Choroid plexus epithelial cell (primary cell): ENCODE measurements at places on chromosomes 7 and 10.

- DNase-seq, result no peak
Measured at GRCh38 chr10:69220507-69220906, 375 bp downstream of the HKDC1 start.

DNA sequence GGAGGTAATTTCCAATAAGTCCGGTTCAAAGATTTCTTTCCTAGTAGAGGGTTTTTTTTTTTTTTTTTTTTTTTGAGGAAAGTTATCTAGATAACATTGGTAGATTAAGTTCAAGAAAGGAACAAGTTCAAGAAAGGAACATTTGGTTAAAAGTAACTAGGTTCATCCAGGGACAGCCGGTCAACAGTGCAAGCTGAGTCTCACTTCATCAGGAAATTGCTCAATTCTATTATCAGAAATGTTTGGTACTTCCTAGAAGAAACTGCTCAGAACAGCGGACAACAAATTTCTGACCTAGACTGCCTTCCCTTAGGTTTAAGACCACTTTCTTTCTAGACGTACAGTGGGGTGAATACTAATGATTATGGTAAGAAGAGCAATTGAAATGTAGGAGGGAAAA is 3.7 kb upstream of the IL2RA start:
- DNase-seq, result peak; percentile 63

DNA sequence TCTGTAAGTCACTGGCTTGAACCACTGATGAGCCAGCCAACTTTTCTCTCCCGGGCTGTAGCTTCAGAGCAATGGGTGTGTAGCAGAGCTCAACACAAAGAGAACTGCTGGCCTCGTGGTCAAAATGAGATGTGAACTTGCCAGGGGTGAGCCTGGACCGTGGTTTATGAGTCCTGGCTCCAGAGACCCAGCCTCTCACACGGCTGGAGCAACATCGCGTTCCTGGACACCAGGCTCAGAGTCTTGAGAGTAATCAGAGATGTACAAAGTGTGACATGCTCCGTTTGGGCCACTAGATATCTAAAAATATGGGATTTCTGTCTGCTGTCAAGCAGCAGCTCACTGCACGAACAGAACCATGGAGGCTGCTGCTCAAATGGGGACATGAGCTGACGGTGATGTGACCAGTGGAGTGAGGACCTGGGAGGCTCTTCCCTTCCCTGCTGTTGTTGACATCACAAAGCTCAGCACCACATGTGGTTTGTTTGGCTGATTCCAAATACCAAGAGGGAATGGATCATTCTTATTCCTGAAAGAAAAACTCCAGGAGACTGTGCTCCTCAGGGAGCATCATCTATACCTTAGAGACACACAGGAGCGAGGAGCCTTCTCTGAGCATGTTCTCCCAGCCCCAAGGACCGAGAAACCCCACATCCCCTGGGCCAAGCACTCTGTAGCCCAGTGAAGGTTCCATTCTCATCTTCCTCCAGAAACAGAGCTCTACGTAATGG is 9.2 kb upstream of the SVIL start:
- DNase-seq, result peak; percentile 42

GRCh38 chr7:117937049-117937752 is 64.0 kb upstream of the CTTNBP2 start:
- no peak for DNase-seq

DNA sequence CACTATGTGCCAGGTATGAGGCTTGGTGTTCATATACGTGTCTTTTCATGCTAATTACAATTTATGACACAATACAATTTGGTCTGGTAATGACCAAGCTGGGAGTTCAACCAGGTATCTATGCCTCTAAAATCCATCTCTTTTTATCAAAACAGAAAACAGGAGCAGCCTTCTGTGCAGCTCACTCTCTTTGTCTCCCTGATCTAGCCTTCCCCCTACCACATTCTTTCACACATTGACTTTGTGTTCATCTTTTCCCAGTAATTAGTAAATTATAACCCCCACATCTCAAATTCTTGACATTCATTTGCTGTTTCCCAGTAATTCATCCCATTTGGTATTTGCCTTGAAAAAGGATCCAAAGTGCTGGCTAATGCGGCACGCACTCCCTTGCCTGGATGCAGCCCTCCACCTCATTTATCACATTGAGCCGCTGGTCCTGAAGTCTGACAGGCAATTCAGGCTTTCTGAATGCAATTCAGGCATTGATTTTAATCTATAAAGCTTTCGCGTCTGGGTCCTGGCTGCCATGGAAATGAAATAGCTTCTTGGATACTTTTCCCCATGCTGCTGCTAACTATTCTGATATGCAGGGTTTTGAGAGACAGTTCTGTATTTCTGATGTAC is 112.5 kb upstream of the ANKRD1 start:
- DNase-seq, result no peak

GRCh38 chr10:44343843-44344242 is 41.1 kb downstream of the CXCL12 start:
- no peak for DNase-seq
